ENCODE measurements at places on chromosomes 6 and 20.

DNA sequence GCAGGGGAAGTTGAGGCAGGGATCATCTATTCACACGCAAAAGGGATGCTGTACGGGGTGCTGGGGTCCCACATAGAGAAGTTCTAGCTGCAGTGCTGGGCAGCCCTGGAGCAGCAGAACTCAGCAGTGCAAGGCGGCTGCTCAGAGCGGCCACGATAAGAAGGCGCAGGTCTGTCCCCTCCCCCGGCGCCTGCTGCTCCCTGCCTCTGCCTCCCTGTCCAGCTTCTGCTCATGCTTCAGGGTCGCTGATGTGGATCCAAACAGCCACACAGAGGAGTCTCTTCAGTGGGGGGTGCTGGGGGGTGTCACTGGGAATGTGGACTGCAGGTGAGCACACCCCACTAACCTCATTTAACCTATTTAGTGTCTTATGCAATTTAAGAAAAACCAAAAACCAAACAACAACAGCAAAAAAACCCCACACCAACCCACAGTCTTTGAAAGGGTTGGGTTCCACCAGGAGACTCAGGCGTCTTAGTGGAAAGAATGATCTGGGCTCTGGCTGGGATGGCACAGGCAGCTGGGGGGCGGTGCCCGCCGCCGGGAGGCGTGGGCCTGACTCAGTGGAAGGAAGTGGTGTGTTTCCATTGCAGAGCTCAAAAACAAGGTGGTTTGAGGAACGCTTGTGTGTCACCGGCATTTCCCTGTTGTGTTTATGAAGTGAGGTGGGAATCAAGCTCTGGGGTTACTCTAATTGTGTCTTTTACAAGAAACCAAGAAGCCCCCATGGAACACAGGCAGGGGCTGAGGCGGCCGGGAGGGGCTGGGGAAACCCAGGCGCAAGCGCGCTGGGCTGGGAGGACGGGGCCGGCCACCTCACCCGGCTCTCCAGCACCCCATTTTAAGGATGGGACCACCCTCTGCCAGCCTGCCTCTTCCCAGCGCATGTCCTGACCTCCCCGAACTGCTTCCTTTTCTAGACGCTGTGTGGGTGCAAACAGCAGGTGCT lies 55.1 kb downstream of the IRF4 start:
- DNase-seq: no peak

DNA sequence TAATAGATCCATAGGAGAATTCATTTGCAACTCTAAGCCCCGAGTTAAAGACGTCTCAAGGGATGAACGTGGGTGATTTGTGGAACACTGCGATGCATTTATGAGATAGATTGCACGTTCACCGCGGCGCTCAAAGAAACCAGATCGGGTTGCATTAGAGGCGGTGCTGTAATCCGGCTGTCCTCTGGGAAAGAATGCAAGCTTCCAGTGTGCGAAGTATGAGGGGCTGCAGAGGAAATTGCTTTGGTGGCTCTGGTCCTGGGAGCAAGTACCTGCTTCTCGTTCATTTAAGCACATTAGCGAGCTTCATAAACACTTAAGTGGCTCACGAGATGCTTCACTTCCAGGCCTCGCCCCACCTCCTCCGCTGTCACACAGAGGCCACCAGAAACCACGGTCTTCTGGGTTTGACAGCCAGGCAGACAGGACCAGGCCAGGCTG lies 182.3 kb downstream of the CDH4 start:
- DNase-seq: no peak

GRCh38 chr6:30571762-30572082 lies 480 bp downstream of the ABCF1 start:
- no peak for DNase-seq

DNA sequence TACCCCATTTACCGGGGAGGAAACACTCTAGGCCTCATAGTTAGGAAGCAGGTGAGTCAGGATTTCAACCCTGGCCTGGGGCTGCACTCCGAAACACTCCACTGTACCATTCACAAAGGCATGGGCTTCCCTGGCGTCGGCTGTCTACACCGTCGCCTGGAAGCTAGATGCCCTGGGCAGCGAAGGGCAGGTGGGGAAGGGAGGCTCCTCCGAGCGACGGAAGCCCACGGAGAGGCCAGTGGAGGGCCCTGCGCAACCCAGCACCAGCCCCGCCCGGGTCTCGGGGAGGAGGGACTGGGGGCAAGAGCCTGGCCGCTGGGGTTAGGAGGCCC lies 16.1 kb downstream of the SDCBP2 start:
- no peak for DNase-seq

DNA sequence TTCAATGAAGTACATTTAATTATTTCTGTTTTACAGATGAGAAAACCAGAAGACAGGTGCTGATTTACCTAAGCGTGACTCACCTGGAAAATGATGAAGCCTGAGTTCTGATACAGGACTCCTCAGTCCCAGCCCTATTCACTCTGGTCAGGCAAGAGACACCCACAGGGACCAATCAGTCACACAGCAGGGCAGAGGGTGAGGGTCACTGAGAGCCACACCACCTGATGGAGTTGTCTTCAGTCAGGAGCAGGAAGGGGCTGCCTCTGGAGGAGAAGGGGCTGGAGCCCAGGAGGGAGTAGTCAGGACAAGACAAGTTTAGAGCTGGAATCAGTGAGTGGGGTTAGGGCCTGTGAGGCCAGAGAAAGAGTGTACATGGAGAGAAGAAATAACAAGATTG lies 251.2 kb upstream of the MOCS1 start:
- DNase-seq: no peak

DNA sequence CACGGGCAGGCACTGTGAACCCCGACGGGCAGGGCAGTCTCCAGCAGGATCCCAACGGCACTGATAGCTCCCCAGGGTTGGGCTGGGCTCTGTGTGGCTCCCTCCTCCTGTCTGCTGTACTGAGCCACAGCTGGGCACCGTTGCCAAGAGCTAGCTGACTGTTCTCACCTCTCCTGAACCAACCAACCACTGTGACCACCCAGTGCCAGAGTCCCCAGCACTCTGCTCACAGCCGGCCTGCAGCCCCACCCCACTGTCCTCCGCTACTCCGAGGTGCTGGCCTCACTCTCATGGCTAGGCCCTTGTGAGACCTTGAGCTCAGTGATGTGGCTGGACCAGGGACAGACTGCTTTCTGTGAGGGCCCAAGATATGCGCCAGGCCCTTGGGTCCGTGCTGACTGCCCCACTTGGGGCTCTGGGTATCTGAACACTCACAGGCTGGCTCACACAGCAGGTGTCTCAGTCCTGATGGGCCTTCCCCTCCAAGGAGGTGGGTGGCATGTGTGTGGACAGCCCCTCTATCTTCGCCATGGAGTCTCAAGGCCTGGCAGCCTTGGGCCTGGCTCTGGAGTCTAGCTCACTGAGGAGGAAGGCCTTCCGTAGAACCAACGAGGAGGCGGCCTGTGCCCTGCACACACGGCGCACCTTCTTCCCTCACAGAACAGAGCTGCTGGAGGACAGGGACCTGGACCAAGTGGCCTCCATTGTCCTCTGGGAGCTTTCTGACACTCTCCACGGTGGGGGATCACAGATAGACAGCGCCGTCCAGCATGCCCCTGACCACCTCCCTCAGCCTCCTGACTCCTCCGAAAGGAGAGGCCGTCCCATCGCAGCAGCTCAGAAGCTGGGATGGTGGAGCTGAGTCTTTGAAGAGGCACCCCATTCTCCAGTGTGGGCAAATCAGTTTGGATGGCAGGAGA lies 53.5 kb downstream of the TCP11 start:
- no peak for DNase-seq

DNA sequence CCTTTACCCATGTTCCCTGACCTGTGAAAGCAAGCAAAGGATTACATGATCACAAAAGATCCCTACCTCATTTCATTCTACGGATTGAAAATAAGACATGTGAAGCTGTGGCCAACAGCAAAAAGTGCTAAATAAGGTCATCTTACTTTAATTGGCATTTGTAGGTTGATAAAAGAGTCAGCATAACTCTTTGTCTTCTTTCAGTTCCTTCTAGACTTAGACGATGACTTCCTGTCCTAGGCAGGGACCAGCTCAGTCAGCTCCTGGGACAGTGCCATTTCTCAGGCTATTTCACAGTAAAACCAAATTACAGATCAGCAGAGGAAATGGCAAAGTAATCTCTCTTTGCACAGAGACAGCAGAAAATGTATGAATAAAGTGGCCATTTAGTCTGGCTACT lies 480.7 kb downstream of the RFPL4B start:
- peak; percentile 2 for DNase-seq

- no peak for DNase-seq
Observed at GRCh38 chr6:122818866-122819265, 29.8 kb downstream of the SMPDL3A start.

DNA sequence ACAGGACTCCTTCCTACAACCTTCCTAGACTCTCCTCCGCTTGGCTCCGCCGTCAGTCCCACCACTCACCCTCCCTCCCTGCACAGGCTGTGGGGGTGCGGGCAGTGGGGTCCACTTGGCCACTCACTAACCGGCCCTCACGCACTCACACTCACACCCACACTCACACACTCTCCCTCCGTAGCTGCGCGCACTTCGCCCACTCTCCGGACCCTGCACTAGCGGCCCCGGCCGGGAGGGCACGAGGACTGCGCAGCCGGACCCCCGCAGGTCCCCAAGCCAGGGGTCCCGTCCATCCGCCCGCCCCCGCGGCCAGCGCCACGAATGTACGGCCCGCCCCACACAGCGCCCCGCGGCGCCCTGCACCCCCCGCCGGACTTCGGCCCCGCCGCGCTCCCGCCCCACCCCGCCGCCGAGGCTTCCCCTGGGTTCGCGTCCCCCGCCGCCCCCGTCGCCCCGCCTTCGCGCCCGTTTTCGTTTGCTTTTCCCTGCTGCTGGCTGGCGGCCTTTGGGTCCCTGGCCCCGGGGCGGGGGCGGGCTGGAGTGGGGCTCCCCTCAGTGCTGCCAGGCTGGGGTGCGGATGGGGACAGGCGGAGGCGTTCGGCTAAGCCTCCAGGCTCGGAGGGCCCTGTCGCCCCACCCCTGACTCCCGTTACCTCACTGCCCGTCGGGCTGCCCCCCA lies 23.0 kb upstream of the SLC22A7 start:
- no peak for DNase-seq

GRCh38 chr6:110688661-110689268 lies 126.5 kb downstream of the CDK19 start:
- DNase-seq: no peak

DNA sequence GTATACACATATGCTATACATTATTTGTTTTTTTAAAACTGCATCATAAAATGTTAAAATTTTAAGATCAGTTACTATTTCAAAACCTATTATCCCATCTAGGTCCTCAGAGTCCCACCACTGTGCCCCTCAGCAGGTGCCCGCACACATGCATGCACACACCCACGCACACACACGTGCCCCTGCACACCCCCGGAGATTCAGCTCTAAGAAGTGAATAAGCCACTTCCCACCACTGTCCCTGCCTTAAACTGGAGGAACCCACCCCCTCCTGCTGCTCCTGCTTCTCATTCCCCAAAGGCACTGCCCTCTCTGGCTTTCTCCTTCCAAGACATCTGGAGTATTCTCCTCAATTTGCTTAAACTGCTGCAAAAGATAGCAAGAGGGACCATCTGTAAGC lies 5.4 kb upstream of the FAM210B start:
- no peak for DNase-seq

- DNase-seq: no peak
Observed at GRCh38 chr6:128882560-128882959, 378 bp upstream of the LAMA2 start.

GRCh38 chr6:84139311-84139710 lies 88.1 kb downstream of the CEP162 start:
- DNase-seq: no peak

DNA sequence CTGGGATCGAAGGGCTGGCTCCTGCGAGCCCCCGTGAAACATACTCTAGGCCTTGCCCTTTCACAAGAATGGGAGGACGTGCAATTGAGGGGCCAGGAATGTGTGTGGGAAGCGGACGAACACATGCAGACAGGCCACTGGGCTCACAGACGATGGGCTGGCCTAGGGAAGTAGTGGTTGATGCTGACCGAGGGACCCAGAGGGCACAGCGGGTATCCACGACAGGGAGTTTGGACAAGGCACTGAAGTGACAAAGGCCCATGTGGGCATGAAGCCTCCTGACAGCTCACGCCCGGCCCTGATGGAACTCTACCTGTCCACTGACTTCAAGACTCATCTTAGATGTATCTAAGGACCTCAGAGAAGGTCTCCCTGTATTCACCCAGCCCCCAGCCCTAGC lies 52.2 kb downstream of the MYH7B start:
- DNase-seq: no peak

GRCh38 chr20:50188879-50189680 lies 1.6 kb upstream of the CEBPB start:
- no peak for DNase-seq

DNA sequence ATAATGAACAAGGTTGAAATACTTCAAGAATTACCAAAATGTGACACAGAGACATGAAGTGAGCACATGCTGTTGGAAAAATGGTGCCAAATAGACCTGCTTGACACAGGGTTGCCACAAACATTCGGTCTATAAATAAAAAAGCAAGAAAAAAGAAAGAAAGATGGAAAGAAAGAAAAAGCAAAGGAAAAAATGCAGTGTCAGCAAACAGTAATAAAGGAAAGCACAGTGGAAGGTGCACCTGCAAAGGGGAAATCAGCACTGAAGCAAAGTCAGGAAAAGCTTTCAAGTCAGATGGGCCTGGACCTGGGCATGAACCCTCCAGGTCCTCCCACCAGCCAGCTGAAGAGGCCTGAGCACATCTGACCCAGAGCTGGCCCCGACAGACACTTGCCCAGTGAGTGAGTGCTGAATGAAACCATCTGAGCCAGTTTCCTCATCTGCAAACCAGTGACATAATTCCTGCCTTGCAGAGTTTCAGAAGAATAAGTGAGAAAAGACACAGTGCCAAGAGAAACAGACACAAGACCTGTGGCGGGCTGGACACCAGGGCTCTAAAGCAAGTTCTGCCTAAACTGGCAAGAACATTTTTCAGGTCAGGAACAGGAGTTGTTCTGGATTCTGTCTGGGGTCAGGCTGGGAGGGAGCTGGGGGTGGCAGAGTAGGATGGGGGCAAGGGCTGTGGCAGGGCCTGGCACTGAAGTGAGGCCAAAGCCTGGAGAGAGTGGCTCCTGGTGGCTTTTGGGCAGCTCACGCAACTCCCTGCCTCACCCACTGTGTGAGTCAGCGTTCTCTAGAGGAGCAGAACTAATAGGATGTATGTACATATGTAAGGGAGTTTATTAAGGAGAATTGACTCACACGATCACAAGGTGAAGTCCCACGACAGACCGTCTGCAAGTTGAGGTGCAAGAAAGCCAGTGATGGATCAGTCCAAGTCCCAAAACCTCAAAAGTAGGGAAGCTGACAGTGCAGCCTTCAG lies 23.9 kb upstream of the MICB start:
- DNase-seq: no peak

DNA sequence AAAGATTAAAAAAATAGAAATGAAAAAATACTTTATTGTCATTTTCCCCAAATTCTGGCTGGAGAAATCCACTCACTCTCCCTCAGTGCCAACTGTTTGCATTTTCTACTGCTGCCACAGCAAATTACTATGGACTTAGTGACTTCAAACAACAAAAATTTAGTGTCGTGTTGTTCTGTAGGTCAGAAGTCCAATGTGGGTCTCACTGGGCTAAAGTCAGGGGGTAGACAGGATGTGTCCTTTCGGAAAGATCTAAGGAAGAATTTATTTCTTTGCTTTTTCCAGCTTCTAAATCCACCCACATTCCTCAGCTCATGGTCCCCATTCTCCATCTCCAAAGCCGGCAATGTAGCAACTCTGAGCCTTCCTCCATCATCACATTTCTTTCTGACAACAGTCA lies 453.3 kb downstream of the KIF16B start:
- DNase-seq: no peak

Data from GM18507 (cell line).